ENCODE measurements at places on chromosomes 7 and 10.

DNA sequence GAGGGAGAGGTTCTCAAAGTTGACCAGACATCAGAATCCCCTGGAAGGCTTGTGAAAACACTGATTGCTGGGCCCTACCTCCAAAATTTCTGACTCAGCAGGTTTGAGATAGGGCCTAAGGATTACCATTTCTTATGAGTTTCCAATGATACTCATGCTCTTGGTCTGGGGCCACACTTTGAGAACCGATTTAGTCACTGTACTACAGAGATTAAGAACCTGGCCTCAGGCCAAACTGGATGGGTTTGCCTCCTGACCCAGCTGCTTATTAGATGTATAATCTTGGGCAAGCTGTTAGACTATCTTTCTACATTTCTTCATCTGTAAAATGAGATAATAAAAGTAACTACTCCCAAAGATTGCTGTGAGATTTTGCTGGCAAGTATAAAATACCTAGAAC lies 77.1 kb upstream of the SCIN start:
- DNase-seq: no peak

GRCh38 chr7:139842401-139843210 lies 13.5 kb downstream of the TBXAS1 start:
- DNase-seq: no peak

- DNase-seq: no peak
Observed at GRCh38 chr7:123901101-123901500, 23.9 kb upstream of the SPAM1 start.

GRCh38 chr10:88113232-88113631 lies 249.8 kb downstream of the PTEN start:
- no peak for DNase-seq

DNA sequence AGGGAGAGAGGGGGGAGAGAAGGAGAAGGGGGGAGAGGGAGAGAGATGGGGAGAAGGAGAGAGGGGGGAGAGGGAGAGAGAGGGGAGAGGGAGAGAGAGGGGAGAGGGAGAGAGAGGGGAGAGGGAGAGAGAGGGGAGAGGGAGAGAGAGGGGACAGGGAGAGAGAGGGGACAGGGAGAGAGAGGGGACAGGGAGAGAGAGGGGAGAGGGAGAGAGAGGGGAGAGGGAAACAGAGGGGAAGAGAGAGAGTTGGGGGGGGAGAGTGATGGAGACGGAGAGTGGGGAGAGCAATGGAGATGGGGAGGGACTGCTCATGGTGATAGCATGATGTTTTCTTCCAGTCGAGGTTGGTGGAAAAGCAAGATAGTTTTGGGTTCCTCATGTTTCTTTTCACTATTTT lies 172.4 kb downstream of the DNAJB6 start:
- DNase-seq: no peak

DNA sequence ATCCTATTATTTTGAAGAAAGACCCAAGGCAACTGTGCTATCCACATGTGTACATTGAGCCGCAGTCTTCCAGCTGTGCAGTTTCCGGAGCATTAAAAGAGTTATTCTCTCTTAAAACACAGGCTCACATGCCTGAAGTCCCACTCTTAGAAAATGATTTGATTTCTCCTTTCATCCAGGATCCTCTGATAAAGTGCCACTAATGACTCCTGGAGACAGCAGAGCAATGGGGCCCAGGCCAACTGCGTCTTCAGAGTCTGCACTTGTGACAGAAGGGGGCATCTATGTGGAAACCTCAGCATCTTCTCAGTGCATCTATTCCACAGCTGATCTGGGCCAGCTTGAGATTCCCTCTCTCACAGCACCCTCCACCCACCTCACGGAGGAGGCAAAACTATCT lies 482.1 kb upstream of the AKR1E2 start:
- no peak for DNase-seq

- DNase-seq: no peak
Observed at GRCh38 chr7:80334908-80335307, 177.0 kb downstream of the GNAT3 start.

GRCh38 chr10:48439581-48440041 lies 133.1 kb downstream of the MAPK8 start:
- no peak for DNase-seq

GRCh38 chr10:111593578-111593977 lies 516.7 kb downstream of the ADRA2A start:
- DNase-seq: no peak

DNA sequence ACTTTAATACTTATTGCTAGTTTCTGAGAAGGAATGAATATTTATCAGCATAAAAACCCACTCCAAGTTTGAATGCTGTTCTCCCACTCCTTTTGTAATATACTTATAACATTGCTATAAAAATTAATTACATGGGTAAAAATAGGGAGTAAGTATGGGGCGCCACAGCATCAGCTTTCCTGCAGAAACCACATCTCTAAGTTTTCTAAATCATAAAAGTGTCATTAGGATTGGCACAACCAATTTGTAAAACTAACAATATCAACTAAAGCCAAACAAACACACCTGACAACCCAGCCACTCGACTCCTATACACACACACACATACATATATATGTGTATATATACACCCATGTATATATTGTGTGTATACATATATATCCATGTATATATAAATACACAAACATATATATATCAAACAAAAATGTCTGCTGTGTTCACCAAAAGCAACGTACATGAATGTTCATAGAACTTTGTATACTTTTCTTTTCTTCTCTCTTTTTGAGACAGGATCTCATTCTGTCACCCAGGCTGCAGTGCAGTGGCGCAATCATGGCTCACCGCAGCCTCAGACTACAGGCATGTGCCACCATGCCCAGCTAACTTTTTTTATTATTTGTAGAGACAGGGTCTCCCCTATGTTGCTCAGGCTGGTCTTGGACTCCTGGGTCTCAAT lies 14.8 kb upstream of the LRRC17 start:
- no peak for DNase-seq

DNA sequence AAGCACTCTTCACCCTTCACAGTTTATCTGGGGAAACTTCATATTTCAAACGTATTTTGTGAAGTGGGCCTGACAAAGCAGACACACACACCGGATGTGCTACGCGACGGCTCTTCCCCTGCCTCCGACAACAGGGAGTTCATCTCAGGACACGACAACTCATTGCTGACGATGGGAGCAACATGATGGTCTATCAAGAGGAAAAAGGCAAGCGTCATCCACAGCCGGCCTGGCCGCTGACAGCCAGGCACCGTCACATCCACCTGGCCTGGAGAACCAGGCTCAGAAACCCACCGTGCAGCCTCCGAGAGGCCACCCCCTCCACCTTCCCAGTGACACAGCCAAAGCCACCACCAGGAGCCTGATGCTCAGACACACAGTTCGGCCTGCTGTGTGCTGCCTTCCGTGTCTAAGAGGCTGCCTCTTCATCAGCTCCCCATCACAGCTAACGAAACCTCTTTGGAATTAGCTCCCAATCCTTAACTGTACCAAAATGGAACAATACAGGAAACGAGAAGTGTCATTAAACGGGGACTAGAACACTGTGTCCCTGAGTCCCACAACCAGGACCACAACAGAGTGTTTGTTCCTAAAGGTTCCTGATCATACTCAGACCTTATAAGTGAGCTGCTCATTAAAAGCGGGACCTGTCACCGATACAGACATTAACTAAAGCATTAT lies 76.7 kb downstream of the SFMBT2 start:
- DNase-seq: no peak

DNA sequence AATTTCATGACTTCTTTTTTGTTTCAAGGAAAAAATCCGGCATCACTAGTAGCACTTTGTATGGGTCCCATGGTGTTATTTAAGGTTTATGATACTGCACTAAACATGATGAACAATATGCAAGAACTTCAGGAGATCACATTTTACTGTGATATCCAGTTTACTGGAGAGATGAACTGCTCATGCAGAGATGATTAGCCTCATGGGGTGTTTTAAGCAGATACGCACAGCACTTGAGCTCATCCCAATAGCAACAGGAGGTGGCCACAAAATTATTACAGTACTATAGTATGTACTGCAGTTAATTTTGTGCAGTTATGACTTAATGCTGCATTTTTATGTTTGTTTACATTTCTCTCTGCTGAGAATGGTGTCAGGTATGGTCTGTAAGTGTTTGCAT lies 303.7 kb upstream of the PCDH15 start:
- no peak for DNase-seq

GRCh38 chr7:7157887-7158271 lies 24.5 kb upstream of the C1GALT1 start:
- DNase-seq: no peak

- DNase-seq: no peak
Observed at GRCh38 chr10:54484186-54484585, 316.8 kb downstream of the PCDH15 start.

DNA sequence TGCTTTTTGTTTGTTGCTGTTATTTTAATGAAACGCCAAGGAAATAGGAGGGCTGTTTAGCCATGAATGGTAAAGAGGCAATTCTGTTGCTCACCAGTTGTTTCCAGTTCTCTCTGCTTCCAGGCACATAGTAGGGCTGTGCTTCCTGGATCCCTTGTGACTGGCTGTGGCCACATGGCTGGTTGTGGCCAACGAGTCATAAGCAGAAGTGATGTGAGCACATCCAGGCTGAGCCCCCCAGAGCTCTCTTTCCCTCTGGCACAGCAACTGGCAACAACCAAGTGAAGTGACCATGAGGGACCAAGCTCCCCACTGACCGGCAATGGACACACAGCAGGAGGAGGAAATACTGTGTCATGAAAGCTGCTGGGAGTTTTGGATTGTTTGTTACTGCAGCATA lies 10.3 kb downstream of the GRID1 start:
- no peak for DNase-seq

DNA sequence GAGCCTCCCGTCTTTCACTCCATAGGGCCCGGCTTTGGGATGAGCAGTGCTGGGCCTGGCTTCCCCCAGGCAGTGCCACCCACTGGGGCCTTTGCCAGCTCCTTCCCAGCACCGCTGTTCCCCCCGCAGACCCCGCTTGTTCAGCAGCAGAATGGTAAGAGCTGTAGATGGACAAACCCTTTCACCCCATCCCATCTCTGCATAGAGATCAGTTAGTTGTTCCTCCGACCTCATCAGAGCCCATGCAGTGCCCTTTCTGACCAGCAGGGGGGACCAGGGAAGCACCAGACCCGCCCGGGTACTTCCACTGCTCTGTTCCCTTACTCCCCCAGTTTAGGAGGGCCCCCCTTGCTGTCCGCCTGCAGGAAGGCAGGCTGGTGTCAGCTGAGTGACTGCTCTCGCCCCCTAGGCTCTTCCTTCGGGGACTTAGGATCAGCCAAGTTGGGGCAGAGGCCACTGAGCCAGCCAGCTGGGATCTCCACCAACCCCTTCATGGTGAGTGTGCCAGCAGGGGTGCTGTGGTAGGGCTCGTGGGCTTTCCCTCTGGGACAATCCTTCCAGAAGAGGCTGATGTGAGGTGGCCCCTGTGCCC lies 9.8 kb downstream of the SAP25 start:
- peak; percentile 77 for DNase-seq

Measured in stimulated activated CD8-positive, alpha-beta memory T cell treated with anti-CD3 and anti-CD28 coated beads, Interleukin-2, amount 100 ng/mL, for 1 hour (primary cell).